ENCODE measurements at places on chromosomes 12 and 14.

DNA sequence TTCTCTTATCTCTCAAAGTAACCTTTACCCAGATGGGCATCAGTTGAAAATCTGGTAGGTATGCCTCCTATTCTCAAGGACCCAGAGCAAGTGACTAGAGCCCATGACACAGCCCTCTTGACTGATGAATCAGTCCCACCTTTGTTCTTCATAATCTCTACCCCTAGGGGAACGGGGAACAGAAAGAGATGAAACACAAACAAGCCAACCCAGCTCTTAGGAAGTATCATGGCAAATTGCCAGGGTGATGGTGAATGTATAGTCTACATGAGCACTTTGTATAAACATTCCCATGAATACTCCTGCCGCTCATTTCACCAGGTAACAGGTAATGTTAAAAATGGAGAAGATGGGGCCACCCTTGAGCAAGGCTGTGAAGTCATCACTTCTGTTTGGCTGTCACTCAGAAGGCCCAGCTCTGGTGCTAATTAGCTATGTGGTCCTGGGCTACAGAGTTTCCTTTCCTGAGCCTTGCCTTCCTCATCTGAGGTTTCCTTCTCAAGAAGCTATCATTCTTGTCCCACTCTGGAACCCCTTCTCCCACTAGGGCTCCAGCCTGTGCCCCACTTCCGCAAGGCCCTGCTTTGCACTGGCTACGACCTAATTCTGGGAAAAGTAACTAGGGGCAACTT lies 161.7 kb downstream of the ANO2 start:
- DNase-seq, result no peak

GRCh38 chr14:64654246-64654900 lies 49.9 kb upstream of the PLEKHG3 start:
- no peak for DNase-seq

DNA sequence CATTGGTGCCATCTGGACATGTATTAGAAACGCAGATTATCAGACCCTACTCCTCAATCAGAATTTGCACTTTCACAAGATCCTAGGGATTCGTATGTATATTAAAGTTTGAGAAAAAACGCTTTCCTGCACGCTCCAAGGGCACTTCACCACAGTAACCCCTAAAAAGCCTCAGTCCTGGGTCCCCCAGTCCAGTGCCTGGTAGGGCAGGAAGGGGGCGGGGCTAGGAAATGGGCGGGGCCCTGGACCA lies 369 bp downstream of the DEPDC4 start:
- DNase-seq, result no peak

GRCh38 chr12:89949457-89950195 lies 241.0 kb upstream of the ATP2B1 start:
- DNase-seq, result peak; percentile 38

GRCh38 chr12:115938794-115939377 lies 338.6 kb downstream of the MED13L start:
- DNase-seq, result no peak
